ENCODE measurements at places on chromosomes 13 and 19. TPM values are rescaled to one million over a fixed set of nuclear protein-coding genes. Genes with fewer than 3 reads are reported as not detected.

DNA sequence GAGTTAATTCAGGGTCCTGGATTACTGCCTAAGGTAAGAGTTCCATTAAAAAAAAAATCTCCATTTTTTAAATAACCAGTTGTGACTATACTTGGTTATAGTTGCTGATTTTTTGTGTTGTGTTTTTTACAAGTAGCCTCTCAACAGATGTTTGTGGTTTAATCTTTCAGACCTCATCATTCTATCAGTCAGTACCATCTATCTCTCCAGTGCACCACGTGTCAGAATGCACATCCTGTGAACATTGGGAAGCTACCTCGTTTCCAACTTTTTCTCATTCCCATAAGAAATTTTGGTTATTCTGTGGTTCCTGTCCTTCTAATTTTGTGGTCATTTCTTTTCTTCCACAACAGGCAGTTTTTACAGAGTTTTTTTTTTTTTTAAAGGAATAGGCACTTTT is 39.2 kb downstream of the WDFY2 start:
- H3K36me3 ChIP-seq = no peaks in the 10 kb centered on the region
- no peaks in the 10 kb centered on the region for H3K4me1 ChIP-seq
- H3K4me3 ChIP-seq = no peak overlapping the region
- no peaks in the 10 kb centered on the region for H3K27me3 ChIP-seq

Gene KCNJ14
- 2.5 TPM for total RNA-seq

DNA sequence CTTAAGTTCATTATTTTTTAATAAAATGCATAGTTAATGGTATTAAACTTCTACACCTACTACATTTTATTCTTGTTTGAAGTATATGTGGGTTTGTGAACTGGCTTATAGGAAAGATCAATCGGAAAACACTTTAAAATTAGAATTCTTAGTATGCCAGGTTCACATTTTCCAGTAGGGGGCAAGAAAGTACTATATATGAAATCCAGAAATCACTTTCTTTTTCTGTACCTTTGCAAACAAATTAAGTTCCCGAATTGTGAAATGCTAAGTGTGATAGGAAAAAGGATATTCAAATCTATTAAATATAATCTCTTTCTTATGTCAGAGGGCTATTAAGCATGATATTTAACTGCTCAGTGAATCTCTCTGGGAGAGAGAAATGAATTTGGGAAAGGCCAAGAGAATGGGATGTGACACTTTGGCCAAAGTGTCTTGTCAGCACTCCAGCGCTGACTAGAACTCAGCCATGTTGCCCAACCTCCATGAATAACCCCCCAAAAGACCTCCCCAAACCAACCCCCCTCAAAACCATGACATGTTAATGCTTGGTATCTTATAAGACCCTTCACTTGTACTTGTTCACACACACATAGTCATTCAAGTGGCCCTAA is 122.6 kb upstream of the SLC10A2 start:
- H3K36me3 ChIP-seq = no peaks in the 10 kb centered on the region
- H3K4me1 ChIP-seq = no peaks in the 10 kb centered on the region
- no peak overlapping the region for H3K27ac ChIP-seq
- no peaks in the 10 kb centered on the region for H3K27me3 ChIP-seq

- H3K4me1 ChIP-seq = no peaks in the 10 kb centered on the region
- H3K36me3 ChIP-seq = no peaks in the 10 kb centered on the region
- H3K4me3 ChIP-seq = no peak overlapping the region
- H3K27me3 ChIP-seq = no peaks in the 10 kb centered on the region
These were observed 12.2 kb downstream of the GTF2F2 start for GRCh38 chr13:45132369-45133064.

DNA sequence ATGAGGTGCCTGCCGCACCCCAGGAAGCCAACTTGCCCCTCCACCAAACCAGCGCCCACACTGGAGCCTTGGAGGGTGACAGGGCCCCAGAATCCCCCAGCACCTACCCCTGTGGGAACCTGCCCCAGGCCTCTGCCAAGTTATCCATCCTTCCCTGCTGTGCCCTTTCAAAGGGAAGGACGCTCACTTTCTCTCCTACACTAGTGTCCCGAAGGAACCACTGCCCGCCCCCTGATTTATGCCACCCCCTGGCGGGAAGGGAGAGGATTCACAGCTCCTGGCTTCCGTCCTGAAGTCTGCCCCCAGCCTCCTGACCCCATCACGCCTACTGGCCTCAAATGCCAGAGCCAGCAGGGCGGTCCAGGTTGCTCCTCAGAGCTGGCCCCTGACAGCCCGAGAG is 1.4 kb downstream of the EVI5L start:
- H3K4me3 ChIP-seq = peak overlapping the region; percentile 61
- H3K27ac ChIP-seq = peak overlapping the region; percentile 40

- no peak overlapping the region for H3K4me3 ChIP-seq
- H3K4me1 ChIP-seq = no peaks in the 10 kb centered on the region
- no peaks in the 10 kb centered on the region for H3K36me3 ChIP-seq
- H3K27me3 ChIP-seq = no peaks in the 10 kb centered on the region
- no peak for DNase-seq
These were observed 34.5 kb downstream of the HPN start for GRCh38 chr19:35076026-35076370.

GRCh38 chr13:74761801-74762757 is 627.9 kb upstream of the KLF12 start:
- no peak for DNase-seq
- H3K4me1 ChIP-seq = no peaks in the 10 kb centered on the region
- H3K4me3 ChIP-seq = no peak overlapping the region
- no peaks in the 10 kb centered on the region for H3K36me3 ChIP-seq
- no peak overlapping the region for H3K27ac ChIP-seq
- H3K27me3 ChIP-seq = no peaks in the 10 kb centered on the region

- H3K36me3 ChIP-seq = peaks cover 39% of the 10 kb centered on the region
- no peak for DNase-seq
- no peaks in the 10 kb centered on the region for H3K27me3 ChIP-seq
These were observed 4.2 kb downstream of the NCLN start for GRCh38 chr19:3189702-3190469.

DNA sequence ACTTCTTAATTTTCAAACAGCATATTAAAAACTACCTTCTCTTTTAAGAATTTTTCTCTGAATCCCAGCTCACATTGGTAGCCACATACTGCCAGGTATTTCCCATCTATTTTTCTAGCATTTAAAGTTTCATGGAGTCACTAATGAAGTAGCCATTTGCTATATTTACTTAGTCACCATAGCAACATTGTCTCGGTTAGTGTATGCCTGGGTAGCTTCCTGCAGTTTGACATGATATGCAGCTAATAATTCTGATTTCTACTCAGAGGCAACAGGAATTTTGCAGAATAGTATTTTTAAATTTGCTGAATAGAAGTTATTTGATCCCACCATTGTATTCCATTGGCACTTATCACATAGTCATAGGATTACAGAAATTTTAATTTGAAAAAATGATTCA is 30.9 kb upstream of the KCTD4 start:
- H3K36me3 ChIP-seq = no peaks in the 10 kb centered on the region
- peaks cover 19% of the 10 kb centered on the region for H3K4me1 ChIP-seq
